SK-N-DZ (cell line): ENCODE measurements at places on chromosomes 4 and X.

DNA sequence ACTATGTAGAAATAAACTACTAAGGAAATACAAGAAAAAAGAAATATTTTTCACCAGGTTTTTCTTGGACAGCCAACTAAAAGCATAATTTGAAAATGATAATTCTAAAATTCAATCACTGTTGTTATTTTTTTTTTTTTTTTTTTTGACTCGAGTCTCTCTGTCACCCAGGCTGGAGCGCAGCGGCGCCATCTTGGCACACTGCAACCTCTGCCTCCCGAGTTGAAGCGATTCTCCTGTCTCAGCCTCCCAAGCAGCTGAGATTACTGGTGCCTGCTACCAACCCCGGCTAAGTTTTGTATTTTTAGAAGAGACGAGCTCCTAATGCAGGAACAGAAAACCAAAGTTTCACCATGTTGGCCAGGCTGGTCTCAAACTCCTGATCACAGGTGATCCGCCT lies 122.3 kb upstream of the UGT8 start:
- DNase-seq, result no peak

DNA sequence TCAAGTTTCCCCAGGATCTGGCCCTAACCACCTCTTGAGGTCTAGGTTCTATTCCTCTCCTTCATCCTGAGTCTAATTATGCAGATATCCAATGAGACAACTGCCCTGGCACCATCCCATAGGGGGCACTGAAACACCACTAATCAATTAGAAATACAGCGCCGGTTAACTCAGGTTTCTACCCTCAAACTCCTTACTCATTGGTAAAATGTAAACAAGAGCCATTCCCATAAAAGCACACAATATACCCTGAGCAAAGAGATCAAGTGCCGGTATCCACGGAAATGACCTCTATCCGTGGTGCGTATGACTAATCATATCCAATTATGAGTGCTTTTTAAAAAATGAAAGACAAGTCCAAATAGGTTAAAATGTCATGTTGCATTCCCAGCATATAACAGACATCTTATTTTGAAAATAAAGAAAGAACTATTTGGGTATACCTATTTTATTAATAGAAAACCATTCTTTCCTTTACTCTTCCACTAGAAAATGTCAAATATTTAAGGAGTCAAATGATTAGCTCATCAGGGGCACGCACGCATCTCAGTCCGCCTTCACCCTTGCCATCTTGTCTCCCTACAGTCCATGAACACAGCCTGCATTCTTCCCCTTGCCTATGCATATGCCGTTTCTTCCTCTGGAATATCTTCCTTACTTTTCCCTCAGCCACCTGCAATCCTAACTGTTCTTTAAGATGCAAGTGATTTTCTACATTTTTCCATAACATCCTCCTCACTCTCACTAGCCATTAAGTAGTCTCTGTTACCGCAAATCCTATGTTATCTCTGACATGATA lies 141.1 kb downstream of the MAML3 start:
- no peak for DNase-seq

- DNase-seq, result peak; percentile 38
Measured at GRCh38 chr4:52037689-52038102, 403 bp downstream of the SGCB start.

- DNase-seq, result no peak
Measured at GRCh38 chr4:24675721-24676389, 91.5 kb upstream of the DHX15 start.

DNA sequence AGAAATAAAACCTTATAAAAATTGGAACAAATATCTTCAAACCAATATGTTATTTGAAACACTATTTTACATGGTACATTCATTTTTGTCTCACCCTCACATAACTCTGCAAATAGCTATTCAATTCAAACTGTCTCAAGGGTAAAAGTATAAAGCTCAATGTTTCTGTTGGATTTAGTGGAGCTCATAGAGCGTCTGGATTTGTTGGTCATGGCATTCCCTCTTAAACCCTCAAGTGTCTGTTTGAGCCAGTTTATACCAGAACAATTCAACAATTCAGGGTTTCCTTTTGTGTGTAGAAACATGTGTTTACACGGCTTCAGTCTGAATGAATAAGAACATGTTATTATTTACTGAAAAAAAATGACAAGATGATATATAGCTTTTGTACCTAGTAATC lies 161.6 kb downstream of the PCDH18 start:
- no peak for DNase-seq

GRCh38 chrX:26373829-26374228 lies 157.9 kb downstream of the MAGEB5 start:
- DNase-seq, result no peak

DNA sequence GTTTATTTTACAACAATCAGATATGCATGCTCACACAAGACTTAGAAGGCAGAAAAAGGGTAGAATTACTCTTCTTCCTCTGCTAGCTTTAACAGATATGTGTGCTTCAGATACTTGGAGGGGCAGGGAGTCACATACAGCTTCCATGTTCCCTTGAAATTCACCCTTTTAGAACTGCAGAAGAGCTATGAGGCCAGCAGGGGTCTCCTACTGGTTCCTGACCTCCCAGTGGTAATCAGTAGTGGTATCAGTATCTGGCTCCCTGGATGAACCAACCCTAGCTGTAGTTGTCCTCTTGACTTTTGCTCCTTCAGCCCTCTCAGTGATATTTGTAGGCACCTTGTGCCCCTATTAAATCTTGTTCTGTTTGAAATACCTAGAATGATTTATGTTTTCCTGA lies 81.5 kb downstream of the RCHY1 start:
- peak; percentile 1 for DNase-seq

GRCh38 chr4:159946983-159947615 lies 844.2 kb downstream of the RAPGEF2 start:
- peak; percentile 72 for DNase-seq

GRCh38 chrX:72060196-72060920 lies 71.4 kb downstream of the RTL5 start:
- peak; percentile 75 for DNase-seq

- no peak for DNase-seq
Measured at GRCh38 chr4:8689741-8690140, 97.2 kb downstream of the CPZ start.

- no peak for DNase-seq
Measured at GRCh38 chrX:17656556-17656955, 80.7 kb upstream of the SCML1 start.

DNA sequence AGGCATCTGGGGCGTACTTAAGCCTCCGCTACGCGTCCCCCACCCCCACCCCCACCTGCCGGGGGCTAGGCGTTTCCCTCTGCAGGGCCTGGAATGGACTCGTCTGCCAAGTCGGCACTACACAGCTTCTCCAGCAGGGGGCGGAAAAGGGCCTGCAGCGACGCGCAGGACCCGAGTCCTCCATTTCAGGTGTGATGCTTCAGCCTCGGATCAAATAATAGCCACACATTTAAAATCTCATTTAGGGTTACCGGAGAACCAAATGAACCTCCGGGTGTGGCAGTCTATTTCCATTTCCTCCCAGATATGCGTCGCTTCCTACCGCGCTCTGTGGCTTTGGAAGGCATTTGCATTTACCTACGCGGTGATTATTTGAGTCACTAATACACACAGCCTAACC lies 2.9 kb downstream of the PAK3 start:
- DNase-seq, result peak; percentile 32

- no peak for DNase-seq
Measured at GRCh38 chr4:154998284-154998683, 210.2 kb upstream of the NPY2R start.

- peak; percentile 40 for DNase-seq
Measured at GRCh38 chrX:107628662-107629539, 591 bp downstream of the PRPS1 start.

DNA sequence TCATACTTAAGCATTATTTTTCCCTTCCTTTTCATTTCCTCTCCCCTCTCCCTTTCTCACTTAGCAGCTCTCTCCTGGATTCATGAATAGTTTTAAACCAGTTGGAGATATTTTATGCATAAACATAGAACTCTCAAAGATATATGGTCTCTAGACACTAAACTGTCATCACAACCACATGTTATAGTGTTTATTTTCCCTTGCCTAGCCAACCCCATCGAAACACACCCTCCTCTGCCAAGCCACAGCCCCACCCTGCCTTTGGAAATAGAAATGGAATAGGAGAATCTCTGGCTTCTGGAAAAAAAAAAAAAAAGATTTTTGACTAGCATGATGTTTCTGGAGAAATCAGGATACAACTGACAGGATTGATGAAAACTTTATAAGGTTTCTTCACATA lies 64.8 kb upstream of the RBPJ start:
- DNase-seq, result no peak

- no peak for DNase-seq
Measured at GRCh38 chr4:1249731-1250526, 999 bp upstream of the CTBP1 start.

DNA sequence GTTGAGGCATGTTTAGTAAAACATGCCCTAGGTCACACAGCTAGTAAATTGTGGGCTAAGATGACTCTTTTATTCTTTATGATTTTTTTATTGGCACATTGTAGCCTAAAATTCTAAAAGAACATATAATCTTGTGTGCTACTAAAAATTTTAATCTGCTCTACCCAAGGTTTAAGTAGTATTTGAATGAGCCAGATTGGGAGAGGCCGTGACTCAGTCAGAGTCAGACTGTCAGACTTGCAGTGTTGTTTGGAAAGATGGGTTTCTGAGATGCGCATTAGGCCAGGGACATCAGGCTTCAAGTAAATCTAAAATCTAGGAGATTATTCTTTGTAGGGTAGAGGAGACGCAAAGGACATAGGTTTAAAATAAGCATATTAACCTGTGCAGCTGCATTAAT lies 30.7 kb upstream of the TMPRSS11E start:
- no peak for DNase-seq

DNA sequence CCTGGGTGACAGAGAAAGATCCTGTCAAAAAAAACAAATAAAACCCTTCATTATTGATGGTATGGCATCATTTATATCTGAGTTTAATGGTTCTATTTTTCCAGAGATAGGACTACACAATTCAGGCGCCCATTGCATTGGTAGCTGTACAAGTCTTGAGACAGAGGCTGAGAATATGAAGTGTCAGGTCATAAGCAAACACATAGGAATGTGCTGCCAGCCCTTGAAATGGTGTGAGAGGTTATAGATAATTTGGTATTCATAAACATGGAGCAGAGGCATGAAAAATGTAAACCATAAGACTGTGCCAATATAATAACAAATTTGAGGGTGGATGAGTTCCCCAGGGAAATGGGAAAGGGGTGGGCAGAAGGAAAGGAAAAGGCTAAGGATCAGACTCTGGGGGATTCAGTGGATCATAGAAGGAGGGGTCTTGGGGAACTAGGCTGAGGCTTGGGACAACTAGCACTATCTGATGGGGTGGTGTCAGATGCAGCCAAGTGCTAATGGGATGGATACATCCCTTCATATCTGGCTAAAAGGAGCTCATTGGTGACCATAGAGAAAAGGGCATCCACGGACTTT lies 50.8 kb downstream of the MAOA start:
- DNase-seq, result no peak

DNA sequence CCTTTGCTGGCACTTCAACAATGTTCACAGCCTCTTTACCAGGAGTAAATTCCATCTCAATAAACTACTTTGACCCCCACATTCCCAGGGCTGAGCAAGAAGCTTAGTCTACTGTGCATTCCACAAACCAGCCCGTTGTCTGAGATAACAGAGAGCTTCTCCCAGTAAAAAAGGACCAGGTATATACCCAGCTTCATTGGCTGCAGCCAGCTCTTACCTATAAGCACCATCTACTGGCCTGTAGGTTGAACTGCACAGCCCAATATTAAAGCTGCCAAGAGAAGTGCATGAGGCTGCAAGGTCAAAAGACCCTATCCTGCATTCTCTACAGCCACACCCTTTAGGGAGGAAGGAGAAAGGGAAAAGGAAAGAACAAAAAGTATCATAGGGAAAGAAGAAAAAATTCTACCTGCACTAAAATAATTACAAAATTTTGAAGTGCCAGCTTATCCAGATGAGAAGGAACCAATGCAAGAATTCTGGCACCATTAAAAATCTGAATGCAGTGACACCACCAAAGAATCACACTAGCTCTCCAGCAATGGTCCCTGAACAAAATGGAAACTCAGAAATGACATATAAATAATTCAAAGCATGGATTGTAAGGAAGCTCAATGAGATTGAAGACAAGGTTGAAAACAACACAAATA lies 45.7 kb upstream of the INTU start:
- peak; percentile 72 for DNase-seq
